ENCODE measurements at places on chromosomes 16 and 17. TPM values are rescaled to one million over a fixed set of nuclear protein-coding genes. Genes with fewer than 3 reads are reported as not detected.
A peak's percentile ranks its signal among the peaks of the same experiment; 100 is the strongest.

GRCh38 chr17:40707745-40708144 is 4.2 kb upstream of the KRT24 start:
- DNase-seq: no peak

GRCh38 chr16:72840631-72841381 is 207.1 kb downstream of the ZFHX3 start:
- DNase-seq: no peak

ANKFN1 gene
- 0.32 TPM for total RNA-seq

GRCh38 chr16:15618392-15618791 is 24.6 kb downstream of the MARF1 start:
- no peak for DNase-seq

GRCh38 chr16:56530872-56531271 is 11.0 kb upstream of the BBS2 start:
- no peak for DNase-seq

CHST4 gene
- not detected for total RNA-seq

DNA sequence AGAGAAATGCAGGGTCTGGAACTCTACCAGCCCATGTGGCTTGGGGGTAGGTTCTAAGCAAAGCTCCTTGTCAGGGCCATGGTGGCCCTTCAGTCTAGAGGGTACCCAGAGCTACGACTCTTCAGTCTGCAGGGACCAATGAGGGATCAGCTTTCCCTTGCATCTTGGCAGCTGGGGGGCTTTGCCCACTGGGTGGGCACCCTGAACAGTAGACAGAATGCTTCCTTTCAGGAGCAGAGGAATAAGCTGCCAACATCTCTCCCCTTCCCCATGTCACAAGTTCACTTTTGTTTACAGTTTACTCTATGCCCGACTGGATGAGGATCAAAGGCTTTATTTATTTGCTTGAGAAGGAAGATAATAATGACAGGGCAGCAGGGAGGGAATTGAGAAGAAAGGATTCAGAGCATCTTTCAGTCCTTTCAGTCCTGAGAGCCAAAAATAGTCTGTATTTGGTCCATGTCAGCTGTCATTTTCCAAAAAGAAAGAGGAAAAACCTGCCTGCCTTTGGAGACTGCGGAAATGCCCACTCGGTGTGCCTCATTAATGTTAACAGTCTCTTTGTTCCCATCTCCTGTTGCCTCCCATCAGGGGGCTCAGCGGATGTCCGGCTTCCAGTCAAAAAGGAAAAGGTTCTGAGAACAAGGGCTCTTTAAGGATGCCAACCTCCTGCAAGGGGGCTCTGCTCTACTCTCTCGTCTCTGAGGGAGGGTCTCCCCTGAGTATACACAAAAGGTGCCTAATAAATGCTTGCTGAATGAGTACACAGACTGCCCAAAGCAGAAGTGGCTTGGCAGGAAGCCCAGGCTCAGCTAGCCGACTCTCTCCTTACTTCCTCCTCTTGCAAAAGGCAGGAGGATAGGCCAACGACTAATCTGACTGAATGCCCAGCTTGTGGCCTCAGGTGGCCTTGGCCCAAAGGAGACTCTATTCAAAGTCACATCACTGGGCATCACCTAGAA is 17.1 kb downstream of the TRAF4 start:
- peak; percentile 91 for DNase-seq

DNA sequence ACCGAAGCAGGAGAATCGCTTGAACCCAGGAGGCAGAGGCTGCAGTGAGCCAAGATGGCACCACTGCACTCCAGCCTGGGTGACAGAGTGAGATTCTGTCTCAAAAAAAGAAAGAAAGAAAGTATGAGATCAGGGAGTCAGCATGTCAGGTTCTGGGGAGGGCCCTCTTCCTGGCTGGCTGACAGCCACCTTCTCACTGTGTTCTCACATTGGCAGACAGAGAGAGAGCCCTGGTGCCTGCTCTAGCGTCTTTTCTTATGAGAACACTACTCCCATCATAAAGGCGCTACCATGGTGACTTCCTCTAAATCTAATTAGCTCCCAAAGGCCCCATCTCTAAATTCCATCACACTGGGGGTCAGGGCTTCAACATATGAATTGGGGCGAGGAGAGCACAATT is 27.6 kb upstream of the RBBP6 start:
- no peak for DNase-seq

GRCh38 chr17:49979748-49980479 is 10.9 kb downstream of the DLX4 start:
- DNase-seq: no peak

PROCA1 gene
- total RNA-seq: not detected

- DNase-seq: no peak
Measured at GRCh38 chr16:88879788-88880055, 13.3 kb upstream of the PABPN1L start.

SDK2 gene
- 1.3 TPM for total RNA-seq

TBC1D3 gene
- not detected for total RNA-seq

MARCHF10 gene
- not detected for total RNA-seq

- peak; percentile 63 for DNase-seq
Measured at GRCh38 chr17:76248013-76248782, 7.9 kb upstream of the RNF157 start.

CLUH gene
- total RNA-seq: 56.1 TPM

MYH2 gene
- total RNA-seq: not detected

DNA sequence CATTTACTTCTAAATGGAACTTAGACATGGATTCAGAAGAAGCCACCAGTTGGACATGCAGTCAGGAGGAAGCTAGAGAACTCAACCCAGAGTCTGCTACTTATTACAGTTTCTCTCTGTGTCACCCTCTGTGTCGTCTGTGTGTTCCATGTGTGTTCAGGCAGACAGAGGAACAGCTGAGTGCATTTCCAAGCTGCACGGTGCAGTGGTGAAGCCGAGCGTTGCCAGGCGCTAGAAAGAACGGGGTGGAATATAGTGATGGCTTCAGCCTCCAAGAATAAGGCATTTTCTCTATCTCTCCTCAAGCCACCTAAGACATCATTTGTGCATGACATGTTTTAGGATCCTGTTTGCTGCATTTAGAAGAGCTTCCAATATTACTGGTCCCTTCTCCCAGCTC is 101.1 kb upstream of the CCL2 start:
- DNase-seq: no peak

DNA sequence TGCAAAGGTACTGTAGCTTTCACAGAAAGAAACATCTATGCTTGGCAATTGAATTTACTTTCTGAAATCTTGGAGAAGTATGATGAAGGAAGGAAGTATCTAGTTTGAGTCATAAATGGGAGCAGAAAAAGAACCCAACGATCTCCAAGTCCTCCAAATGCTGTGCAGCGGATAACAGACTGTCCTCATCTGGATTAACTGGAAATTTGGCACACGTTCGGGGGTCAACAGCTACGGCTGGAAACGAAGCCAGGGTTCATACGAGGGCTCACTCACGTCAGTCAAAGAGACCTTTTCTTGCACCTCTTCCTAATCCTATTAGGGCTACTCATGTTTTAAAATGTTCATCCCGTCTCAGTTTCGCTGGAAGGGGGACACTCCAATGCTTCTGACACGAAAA is 152.0 kb downstream of the ZFHX3 start:
- no peak for DNase-seq

RPS15A gene
- total RNA-seq: 2,396 TPM

CCL11 gene
- total RNA-seq: not detected

DNA sequence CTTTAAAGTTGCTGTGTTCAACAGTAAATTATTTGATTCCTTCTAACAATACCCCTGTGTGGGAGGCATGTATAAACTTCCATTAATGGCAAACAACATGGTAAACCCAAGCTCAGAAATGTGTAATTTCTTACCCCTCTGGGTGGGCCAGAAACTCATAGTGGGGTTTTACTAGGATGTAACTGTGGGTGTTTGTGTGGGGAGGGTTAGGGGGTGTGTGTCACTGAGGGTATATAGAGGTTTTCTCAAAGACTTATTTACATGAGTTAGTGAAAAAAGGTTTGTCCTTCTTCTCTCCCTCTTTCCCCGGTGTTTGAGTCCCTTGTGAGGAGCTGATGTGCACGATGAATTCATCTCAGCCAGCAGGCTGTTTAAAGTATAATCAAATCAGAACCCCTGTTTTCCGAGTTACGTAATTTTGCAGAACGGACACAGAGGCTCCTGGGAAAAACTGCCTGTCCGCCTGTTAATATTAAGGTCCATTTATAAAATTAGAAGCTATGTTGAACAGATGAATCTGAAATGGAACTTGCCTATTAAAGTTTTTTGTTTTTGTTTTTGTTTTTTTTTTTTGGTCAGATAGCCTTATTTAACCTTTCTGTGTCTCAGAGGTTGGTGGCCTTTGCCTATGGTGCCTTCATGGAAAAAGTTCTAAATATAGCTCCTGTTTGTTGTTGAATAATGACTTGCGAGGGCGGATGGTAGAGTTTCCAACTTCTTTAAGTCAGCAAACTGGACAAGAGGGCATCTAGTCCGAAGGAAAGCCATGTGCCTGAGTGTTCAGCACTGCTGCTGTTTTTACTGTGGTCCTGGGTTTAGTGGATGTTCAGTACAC is 73.3 kb downstream of the MSI2 start:
- DNase-seq: no peak

- DNase-seq: peak; percentile 70
Measured at GRCh38 chr17:66541461-66542128, 239.2 kb downstream of the PRKCA start.

DNA sequence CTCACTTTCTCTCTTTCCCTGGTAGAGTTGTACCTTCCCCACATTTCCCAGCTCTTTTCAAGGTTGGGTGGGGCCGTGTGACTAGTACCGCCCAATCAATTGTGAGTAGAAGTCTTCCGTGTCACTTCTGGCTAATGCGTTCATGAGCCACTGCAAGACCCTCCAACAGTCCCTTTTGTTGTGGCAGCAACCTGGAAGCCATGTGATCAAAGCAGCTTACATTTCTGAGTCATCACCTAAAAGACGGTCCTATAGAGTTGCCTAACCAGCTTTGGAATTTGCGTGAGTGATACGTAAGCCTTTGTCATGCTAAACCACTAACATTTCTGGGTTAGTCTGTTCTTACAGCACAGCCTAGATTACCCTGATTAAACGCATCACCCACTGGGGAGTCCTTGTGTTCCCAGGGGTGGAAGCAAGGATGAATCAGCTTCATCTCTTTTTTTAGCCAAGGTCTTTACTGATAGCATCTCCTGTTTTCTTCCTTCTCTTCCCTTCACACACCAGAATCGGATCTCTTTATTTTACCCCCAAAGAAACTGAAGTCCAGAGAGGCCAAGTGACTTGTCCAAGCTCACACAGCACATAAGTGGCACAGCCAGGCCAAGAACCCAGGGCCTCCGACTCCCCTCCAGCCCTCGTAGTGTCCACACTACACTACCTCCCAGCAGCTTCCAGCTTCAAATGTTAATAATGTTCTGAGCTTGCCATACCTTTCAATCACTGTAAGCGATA is 366.3 kb upstream of the XYLT1 start:
- peak; percentile 2 for DNase-seq

- DNase-seq: no peak
Measured at GRCh38 chr17:44792276-44792675, 33.5 kb downstream of the ADAM11 start.

- no peak for DNase-seq
Measured at GRCh38 chr16:81634380-81635062, 144.6 kb upstream of the PLCG2 start.

RHBDF1 gene
- total RNA-seq: 5.9 TPM

GRCh38 chr17:10036511-10037061 is 131.5 kb upstream of the RCVRN start:
- peak; percentile 98 for DNase-seq

DNA sequence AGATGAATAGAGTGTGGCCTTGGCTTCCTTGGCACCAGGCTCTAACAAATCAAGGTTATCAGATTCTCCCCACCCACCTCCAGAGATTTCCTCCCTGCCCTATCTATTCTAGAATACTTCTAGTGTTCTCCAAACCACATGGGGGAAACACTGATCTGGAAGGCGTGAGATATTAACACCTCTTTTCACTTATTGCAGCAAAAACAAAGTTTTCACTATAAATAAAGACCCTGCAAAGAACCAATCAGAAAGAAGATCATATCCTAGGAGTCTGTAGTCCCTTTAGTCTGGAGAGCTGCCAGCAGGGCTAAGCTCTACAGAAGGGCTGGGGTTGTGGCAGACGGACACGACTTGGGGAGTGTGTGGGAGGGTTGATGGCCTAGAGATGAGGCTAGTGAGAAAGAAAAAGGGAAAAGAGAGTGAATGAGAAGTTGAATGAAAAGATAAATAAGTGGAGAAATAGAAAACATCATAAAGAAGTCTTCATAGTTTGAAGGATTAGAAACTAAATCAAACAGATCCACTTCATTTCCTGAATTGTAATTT is 8.6 kb upstream of the SKAP1 start:
- DNase-seq: no peak

- DNase-seq: no peak
Measured at GRCh38 chr16:51113236-51114125, 37.6 kb downstream of the SALL1 start.

- DNase-seq: no peak
Measured at GRCh38 chr17:40360091-40360490, 4.4 kb downstream of the GJD3 start.

All from SK-MEL-5 (cell line).